ENCODE measurements at places on chromosomes 5 and 9.

- DNase-seq = no peak
These were observed 182.5 kb downstream of the TTLL11 start for GRCh38 chr9:121910491-121911040.

GRCh38 chr5:90022711-90023053 lies 386.9 kb downstream of the CETN3 start:
- DNase-seq = no peak

GRCh38 chr9:126055381-126055985 lies 271.1 kb upstream of the MVB12B start:
- no peak for DNase-seq

GRCh38 chr9:92631452-92632343 lies 38.2 kb downstream of the IPPK start:
- no peak for DNase-seq

All from hematopoietic multipotent progenitor cell treated with erythropoietin and hydrocortisone succinate and interleukin-3 and kit ligand, for 15 days (in vitro differentiated cells).